ENCODE measurements at places on chromosomes 12 and 14. TPM values are rescaled to one million over a fixed set of nuclear protein-coding genes. Genes with fewer than 3 reads are reported as not detected.

Gene LBHD2
- total RNA-seq: not detected

- no peak for DNase-seq
Measured at GRCh38 chr14:98280436-98280835, 991.6 kb downstream of the BCL11B start.

DNA sequence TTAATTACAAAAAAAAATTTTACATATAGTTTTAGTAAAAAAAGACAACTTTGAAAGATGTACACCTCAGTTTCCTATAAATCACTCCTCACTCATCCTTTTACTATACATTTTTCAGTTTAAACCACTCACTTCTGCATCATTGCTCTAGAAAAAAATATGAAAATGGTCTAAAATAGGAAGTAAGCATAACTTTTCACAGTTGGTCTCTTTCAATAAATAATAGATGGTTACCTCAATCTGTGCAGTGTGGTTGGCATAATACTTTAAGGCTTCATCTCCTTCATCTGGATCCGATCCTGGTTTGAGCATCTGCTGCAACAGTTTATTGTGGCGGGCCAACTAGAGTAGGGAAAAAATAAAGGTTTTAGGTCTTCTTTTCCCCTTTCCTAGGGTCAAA lies 247.9 kb downstream of the SSPN start:
- no peak for DNase-seq

DNA sequence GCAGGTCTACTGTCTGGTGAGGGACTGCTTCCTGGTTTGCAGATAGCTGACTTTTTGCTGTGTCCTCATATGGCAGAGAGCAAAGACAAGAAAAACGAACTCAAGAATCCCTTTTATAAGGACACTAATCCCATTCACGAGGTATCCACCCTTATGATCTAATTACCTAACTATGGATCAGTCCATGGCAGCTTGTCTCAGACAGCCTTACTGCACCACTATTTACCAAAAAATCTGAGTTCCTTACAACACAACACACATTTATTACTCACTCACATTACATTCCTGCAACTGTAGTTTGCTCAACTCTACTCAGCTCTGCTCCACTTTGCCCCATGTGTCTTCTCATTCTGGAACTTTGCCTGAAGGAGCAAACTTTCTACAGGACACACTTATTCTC lies 10.1 kb upstream of the SLC6A15 start:
- no peak for DNase-seq

DNA sequence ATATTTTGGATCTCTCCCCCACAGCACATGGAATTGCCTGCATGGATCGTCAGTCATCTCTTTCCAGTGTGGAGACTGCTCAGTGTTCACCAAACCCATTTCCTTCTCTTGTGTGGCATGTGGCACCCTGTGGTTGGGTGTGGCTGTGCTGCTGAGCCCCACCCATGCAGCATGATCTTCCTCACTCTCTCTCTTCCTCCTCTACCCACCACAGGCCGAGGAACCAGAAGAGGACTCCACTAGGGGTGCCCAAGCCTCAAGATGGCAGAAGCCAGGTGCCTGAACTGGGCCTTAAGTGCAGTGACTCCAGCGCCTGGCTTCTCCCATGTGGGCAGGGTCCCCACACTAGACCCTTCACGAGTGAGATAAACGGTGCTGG lies 66.8 kb upstream of the GPR68 start:
- DNase-seq: no peak
